ENCODE measurements at places on chromosomes 6 and 20.

GRCh38 chr6:79626811-79627210, 4.3 kb upstream of the SH3BGRL2 start:
- no peak for DNase-seq

DNA sequence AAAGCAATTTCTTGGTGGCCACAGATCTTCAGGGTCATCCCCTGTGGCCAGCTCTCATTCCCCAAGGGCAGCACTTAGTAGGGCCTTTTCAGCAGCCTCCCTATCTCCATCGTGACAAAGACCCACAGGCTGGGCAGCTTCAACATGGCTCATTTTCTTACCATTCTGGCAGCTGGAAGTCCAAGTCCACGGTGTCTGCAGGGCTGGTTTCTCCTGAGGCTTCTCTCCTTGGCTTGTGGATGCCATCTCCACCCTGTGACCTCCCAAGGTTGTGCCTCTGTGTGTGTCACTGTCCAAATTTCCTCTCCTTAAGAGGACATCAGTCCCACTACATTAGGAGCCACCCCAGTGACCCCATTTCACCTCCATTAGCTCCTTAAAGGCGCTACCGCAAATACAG, 161.7 kb downstream of the CDH4 start:
- no peak for DNase-seq

DNA sequence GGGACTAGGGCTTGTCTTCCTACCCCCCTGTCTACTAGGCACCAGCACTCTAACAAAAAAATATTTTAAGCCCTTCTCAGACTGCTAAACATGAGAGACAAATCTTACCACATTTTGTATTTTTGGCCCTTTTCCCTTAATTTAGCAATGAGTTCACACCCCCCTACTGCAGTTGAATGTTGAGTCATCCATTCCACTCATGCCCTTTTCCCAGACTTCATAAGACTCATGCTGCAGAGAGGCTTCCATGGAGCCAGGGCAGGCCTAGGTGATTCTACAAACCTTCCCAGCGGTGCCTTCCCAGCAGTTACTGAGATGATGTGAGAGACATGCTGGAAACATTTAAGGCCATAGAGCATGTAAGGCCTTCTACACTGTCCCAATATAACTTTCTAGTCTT, 53.9 kb downstream of the PXDC1 start:
- DNase-seq: peak; percentile 68

DNA sequence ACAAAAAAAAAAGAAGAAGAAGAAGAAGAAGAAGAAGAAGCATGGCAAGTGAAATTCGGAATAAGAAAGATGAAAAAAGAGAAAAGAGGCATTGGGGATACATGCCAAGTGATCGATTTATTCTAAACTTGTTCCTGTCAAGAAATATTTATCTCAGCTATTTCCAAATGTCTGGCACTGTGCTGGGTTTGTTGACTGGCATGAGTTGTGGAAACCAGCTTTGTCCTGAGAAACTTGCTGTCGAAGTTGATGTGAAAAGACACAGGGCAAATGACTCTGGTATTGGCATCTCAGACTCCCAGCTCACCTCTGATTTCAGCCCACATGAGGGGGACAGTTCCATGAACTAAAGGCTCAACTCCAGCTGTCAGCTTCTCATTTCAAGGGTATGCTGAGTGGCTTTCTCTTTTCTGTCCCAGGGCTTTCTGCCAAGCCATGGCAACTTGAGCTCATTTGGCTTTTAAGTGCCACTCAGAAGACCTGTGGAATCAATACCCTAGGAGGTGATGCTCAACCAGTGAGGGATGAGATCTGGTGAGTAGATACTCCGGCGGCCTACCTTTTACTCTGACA, 253.3 kb upstream of the JAG1 start:
- DNase-seq: no peak

DNA sequence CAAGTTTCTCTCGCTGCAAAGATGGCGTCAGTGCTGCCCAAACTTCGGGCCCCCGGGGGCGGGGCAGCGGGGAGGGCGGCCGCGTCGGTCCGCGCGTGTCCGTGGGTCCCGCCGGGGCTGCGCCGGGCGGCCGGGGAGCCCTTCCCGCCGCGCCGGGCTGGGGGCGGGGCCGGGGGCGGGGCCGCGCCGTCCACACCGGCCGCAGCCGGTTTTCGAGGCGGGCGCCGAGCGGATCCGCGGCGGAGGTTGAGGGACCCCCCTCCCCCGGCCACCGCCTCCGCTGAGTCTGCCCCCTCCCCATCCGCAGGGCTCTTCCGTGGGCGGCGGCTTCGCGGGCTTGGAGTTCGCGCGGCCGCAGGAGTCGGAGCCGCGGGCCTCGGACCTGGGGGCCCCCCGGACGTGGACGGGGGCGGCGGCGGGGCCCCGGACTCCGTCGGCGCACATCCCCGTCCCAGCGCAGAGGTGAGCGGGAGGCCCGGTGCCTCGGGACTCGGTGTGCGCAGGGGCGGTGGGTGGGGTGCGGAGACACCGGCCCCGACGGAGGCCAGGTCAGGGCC, 572 bp downstream of the SLC2A4RG start:
- no peak for DNase-seq

DNA sequence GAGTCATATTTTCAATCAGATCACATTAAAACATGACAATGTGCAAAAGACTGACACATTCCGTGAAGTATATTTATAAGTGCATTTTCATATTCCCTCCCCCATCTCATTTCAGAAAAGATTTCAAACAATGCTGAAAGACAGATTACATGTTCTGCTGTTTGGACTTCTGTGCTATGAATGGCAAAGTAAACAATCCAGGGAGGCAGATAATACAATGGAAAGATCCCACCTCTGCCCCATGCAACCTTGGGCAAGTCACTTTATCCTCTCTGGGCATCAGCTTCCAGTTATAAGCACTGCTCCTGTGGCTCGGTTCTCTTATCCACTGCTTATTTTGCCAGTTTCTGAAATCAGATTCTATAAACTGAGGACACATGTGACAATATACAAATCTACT, 110.2 kb downstream of the RCAN2 start:
- DNase-seq: no peak

- no peak for DNase-seq
These were observed 10.9 kb upstream of the ADGRF4 start for GRCh38 chr6:47687432-47687831.

GRCh38 chr6:158284876-158285655, 27.2 kb upstream of the TULP4 start:
- no peak for DNase-seq

DNA sequence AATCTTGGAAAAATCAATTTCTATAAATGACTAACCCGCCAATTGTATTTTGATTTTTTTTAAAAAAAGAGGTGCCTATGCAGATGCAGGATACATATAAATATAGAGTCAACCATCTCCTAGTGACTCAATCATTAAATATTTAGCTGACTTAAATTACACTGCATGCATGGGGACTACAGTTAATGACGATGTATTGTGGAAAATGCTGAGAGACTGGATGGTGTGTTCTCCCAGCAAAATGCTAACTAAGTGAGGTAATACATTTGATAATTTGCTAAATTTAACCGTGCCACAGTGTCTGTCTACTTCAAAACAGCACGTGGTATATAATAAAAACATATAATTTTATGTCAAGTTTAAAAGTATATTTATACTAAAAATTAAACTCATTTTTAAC, 341.6 kb downstream of the PRKN start:
- no peak for DNase-seq

GRCh38 chr6:161674930-161675682, 401.2 kb upstream of the AGPAT4 start:
- DNase-seq: no peak

DNA sequence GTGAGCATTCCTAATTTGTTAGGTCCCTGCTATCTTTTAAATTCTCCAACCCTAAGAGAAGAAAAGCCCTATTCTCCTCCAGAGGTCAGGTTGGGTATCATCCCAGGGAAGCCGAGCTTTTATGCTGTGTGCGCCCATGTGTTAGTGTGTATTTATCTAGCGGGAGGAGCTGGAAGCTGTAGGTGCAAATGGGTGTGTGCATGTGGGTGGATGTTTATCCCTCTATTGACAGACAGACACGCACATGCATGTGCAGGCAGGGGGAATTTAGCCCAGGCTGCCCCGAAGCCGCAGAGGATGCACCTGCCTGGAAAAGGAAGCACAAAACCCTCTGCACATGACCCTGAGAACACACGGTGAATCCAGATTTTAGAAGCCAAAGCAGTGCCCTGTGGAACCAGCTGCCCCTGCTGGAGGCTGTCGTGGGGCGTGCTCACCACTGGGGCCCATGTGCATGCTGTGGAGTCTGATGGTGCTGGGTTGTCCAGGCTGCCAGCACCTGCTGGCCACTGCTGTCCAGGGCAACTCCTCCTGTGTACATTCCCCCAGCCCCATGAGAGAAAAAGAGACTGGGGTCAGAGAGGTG, 397.5 kb downstream of the TAF4 start:
- no peak for DNase-seq

DNA sequence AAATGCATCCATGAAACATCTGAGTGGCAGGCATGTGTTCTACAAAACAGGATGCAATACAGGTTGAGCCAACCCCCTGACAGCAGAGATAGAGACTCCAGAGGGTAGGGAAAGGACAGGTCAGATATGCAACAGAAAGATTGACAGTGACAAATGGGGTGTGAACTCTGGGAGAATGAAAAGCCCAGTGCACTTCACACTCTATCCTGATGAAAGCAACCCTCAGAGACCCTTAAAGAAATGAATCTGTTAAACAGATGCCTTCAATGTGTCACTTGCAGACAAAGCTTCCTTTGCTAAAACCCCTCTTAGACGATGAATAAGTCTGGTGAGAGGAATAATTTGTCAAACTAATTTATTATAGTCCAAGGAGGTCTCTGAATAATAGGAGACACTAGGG, 89.9 kb downstream of the RFPL4B start:
- DNase-seq: no peak

- DNase-seq: peak; percentile 63
These were observed at the start of gene CST3 for GRCh38 chr20:23637282-23638221. Gene CST3, minus strand, starts transcription at chr20:23637955. Its CDS starts 93 bp downstream, at chr20:23637862.

- no peak for DNase-seq
These were observed 32.1 kb downstream of the TXNDC5 start for GRCh38 chr6:7878401-7878964.

GRCh38 chr6:104943781-104944180, 13.1 kb upstream of the LIN28B start:
- DNase-seq: no peak

DNA sequence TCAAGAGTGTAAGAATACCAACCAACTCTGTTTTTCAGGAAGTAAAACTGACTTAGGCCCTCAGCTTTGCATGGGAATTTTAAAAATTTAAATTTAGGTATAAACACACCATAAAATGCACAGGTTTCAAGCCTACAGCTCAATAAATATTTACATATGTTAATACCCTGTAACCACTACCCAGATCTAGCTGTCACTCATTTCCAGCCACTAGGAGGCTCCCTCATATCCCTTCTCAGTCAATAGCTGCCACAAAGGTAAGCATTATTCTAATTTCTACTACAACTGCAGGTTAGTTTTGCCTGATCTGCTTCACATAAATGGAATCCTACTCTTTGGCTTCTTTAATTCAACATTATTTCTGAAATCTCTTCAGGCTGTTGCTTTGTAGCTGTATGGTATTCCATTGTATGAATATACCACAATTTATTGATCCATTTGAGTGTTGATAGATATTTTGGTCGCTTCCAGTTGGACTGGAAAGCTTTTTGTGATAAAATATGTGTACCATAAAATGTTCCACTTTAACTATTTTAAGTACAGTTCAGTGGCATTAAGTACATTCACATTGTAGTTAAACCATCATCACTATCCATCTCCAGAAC, 32.5 kb upstream of the MEI4 start:
- no peak for DNase-seq

DNA sequence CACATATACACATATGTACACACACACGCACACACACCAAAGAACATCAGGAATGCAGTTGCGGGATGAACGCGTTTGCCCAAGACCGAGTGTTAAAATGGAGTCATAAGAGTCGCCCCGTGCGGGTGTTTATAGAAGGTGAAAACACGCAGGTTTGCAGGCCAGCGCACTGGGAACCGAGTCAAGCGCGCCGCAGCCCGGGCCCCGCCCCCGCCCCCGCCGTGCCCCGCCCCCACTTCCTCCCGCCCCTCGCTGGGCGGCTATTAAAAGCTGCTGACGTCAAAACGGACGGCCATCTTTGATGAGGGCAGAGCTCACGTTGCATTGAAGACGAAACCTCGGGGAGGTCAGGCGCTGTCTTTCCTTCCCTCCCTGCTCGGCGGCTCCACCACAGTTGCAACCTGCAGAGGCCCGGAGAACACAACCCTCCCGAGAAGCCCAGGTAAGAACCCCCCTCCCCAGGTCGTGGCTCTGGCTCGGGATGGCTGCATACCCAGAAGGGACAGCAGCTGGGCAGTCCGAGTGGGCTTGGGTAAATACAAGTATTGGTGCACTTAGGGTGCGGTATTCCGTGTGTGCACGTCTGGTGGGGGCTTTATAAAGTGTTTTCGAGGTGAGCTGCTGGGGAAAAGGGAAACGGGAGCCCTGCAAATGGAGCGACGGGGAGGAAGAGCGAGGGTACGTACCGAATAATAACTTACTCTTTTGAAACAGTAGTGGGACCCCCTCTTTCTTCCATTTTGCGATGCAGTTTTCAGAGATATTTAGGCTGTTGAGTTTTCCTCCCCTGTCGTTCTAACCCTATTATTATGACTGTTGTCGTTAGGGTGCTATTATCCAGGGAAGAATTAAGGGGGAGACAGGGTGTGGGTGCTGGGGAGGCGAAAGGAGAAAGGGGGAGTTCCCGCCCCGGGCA, at the start of gene SNAP25:
TSS of gene SNAP25 (plus strand) at position 295 of the 916 bp plus-strand sequence. CDS start 56,662 bp downstream, outside the sequence.
- DNase-seq: peak; percentile 81

GRCh38 chr20:6122873-6123648, at the start of gene FERMT1:
Gene FERMT1, minus strand, starts transcription at chr20:6123030. Its CDS starts 3,476 bp downstream, at chr20:6119554.
- DNase-seq: no peak

DNA sequence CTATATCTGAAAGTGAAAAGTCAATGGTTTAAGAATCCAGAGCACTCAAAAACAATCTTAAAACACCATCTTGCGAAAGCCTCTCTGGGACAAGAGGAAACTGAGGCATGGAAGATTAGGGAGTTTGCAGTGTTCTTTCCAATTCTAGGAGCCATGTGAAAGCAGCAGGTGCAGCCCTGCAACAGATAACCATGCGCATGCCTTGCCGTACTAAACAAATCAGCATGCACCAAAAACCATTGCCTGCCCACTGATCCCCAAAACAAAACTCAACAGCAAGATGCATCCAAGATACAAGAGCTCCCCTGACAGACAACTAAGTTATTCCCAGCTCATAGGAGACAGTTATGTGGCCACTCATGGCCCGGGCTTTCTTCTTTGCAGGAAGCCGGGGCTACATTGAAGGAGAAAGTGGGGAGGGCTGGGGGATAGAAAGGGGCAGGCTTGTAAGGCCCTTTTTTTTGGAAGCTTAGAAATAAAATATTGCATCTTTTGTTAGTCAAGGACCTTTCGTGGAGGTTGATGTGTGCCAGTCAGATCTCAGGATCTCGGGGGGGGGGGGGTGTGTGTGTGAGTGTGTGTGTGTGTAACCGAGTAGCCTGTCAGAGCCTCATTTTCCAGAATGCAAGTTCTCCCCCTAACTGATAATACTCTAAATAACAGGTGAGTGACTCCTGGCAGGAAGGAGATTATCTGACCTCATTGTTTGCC, 178.4 kb downstream of the MBOAT1 start:
- no peak for DNase-seq

- no peak for DNase-seq
These were observed 10.2 kb downstream of the SRSF3 start for GRCh38 chr6:36604090-36605060.
